ENCODE measurements at places on chromosomes 16 and 17.
A peak's percentile ranks its signal among the peaks of the same experiment; 100 is the strongest.

- DNase-seq = no peak
Observed at GRCh38 chr17:80718428-80718827, 173.8 kb downstream of the RPTOR start.

DNA sequence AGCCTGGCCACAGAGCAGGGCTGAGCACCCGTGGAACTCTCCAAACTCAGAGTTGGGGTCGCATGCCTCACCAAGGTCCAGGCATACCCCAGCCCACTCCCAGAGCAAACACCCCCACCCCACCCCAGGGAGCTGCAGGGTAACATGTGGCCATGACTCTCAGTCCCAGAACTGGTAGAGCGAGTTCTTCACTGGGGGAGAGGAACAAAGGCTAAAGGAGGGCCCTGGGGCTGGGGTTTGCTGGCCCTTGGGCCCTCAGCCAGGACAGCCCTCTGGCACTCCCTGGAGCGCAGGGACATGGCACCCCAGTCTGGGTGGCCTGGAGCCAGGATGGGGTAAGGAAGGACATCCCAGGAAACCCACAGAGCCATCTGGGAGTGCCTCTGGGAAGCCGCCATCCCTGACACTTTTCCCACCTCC lies 4.2 kb downstream of the HID1 start:
- no peak for DNase-seq

DNA sequence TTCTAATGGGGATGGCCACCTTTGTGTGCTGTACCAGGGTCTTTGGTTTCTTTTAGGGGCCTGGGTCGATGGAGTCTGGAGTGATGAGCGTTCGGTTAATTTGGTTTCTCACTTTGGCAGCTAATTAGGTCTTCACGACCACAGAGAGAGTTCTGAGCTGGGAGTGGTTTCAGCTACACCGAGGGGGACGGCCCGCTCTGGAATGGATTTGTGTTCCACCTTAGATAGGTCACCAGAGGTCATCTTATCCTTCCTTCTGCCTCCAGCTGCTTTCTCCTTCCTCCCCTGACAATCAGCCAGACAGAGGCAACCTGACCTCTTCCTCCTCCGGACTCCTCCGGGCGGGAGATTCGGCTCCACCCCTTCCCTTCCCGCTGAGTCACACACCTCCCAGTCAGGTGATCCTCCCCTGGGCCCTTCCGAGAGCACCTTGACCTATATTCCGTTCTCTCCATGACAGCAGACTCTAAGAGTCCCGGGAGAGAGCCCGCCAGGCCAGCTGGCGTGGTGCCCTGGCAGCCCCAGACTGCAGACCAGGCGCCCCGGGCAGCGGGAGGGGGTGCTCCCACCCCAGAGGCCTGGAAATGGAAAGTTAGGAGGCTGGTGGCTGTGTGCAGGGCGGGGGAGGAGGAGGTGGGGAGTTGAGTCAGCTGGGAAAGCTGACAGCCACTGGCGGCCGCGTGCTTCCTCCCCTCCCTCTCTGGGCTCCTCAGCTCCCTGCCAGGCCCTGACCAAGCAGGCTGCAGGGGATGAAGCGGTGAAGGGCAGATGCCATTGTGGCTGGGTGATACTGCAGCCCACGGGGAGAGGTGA lies 44.7 kb downstream of the CHD9 start:
- DNase-seq = peak; percentile 94

- DNase-seq = peak; percentile 31
Observed at GRCh38 chr17:77555741-77556291, 402.7 kb upstream of the TNRC6C start.

DNA sequence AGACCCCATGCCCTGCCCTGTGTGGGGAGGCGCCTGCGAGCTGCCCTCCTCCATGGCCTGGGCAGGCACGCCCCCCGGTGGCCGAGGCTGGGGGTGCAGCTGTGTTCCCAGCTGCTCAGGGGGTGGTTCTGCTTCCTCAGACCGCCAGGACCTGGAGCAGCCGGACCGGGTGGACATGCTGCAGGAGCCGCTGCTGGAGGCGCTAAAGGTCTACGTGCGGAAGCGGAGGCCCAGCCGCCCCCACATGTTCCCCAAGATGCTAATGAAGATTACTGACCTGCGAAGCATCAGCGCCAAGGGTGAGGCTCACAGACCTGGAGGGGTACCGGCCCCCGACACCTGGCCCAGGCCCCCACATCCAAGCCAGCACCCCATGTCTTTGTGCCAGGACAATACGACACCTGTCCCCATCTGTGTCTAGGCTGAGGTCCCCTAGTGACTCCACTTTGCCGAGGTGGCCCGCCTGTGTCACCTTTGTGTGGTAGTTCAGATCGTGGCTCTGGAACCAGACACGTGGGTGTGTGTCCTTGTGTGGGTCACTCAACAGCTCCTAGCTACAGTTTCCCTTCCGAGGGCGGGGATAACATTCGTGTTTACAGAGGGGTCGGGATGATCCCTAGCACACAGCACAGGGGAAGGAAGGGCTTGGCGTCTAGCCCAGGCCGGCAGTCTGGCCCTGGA lies 9.3 kb downstream of the GJD3 start:
- DNase-seq = no peak

DNA sequence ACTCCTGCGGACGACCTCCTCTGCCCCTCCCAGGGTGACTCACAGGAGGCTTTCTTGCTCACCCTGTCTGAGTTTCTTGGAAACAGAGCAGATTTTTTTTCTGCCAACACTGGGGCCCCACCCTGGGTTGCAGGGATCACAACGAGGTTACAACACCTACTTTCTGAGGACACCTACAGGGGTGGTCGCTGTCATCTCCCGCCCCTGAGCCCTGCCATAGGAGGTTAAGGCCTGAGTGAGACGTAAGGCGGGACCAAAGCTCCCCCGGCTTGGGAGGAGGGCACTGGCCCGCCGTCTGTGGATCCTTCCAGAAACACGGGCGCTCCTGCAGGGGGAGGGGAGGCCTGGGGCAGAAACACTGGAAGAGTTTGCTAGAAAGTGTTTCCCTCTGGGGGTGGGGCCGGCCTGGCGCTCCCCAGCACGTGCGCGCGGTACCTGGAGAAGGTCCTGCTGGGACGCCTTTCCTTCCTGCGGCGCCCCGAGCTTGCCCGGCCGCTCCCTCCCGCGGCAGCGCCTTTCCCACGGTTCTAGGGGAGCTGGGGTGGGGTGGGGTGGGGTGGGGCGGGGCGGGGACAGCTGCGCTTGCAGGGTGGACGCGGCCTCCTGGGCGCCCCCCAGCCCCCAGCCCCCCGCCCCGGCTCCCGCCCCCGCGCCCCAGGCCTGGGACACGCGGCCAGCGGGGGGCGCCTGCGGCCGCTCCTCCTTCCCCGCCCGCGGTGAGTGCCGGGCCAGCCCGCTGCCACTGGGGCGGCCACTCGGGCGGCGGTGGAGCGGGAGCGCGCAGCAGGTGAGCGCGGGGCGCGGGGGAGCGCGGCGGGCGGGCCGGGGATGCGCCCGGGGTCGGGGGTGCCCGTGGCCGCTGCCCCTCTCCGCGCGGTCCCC lies 20.7 kb upstream of the ADCY7 start:
- peak; percentile 47 for DNase-seq

DNA sequence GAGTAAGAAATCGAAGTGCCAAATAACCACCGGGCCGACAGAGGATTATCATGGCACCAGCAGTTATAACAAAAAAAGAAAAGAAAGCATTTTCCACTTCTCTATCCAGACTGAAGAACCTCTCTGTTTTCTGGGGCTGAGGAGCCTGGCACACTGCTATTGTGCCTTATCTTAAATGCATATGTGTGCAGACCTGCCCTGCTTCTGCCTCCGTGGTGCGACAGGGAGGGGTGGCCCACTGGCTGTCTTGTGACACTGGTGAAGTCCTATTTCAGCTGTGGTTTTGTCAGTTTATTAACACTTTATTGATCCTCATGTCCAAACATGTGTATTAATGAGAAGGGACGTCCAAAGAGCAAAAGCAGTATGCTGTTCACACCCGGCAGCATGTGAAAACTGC lies 55.4 kb downstream of the CDK5R1 start:
- DNase-seq = no peak

All from astrocyte (in vitro differentiated cells and primary cell).